ENCODE measurements at places on chromosomes 12 and 14.

- DNase-seq: no peak
Measured at GRCh38 chr12:109513051-109513450, 35.6 kb downstream of the UBE3B start.

DNA sequence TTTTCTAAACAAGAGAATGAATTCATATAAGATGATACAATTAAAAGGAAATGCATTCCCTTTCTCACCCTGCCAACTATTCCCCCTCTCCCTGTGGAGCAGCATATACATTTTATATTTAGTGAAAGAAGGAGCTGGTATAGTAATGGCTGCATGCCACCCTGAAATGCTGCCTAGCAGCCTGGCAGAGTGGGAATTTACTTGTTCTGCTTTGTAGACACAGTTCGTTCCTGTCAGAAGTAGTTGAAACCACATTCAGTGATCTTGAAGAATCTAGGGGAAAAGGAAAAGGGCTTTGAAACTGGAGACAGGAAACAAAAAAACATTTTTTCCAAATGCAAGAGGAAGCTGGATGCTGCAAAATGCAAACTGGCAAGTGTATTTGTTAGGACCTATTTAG lies 176.0 kb upstream of the PLEKHA5 start:
- no peak for DNase-seq

DNA sequence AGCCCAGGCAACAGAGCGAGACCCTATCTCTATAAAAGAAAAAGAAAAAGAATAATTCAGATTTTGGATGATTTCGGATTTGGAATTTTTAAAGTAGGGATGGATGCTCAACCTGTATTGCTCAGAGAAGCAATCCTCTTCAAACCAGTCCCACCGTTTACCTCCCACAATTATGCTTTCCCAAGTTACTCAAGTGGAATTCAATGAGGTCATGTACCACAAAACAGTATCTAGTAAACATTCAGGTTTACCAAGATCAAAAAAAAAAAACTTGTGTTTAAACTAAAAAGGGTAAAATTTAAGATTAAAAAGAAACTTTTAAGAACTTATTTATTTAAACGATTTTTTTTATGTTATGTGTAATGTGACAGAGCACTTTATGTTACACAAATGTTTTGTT lies 2.5 kb downstream of the KDM5A start:
- DNase-seq: no peak

DNA sequence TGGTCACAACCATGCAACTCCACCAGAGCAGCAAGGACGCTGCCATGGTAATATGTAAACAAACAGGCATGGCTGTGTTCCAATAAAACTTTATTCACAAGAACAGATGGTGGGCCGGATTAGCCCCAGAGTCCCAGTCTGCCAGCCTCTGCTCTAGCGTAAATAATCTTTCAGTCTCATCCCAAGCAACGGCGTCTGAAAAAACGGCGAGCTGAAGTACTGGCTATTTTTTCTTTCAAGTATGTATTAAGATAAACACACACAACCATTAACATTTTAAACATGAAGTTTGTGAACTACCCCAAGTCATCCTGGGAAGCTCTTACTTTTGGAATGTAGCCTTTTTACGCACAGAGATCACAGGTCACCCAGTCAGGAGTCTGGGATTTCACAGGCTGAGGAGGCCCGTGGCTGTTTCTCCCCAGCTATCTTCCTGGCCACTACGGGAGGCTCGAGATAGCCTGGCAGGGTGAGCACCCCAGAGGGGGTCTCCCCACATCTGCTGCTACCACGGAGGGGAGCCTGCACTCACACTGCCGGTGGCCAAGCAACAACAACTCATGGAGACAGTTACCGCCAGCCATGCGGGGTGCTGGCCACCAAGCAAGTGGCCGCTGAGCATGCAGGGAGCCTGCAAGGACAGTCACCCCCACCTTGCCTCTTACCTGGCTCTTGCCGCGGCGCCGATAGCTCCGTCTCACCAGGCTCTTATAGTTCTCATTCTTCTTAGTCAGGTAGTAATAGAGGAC lies 124.6 kb downstream of the RFLNA start:
- DNase-seq: no peak
